ENCODE measurements at places on chromosomes 6 and 20. TPM values are rescaled to one million over a fixed set of nuclear protein-coding genes. Genes with fewer than 3 reads are reported as not detected.

Gene OR12D3
- not detected for total RNA-seq

Gene STX16
- 58.0 TPM for total RNA-seq

Gene FITM2
- 10.9 TPM for total RNA-seq

Gene PTCRA
- not detected for total RNA-seq

Gene PTCHD4
- not detected for total RNA-seq

Gene CEP85L
- 3.2 TPM for total RNA-seq

Gene LRRC73
- total RNA-seq = 3.3 TPM

Gene BPIFB1
- total RNA-seq = not detected

Gene SERAC1
- total RNA-seq = 15.7 TPM

Gene BPIFA1
- total RNA-seq = not detected

Gene MDFI
- 0.94 TPM for total RNA-seq

Gene TMEM14C
- total RNA-seq = 30.5 TPM

DNA sequence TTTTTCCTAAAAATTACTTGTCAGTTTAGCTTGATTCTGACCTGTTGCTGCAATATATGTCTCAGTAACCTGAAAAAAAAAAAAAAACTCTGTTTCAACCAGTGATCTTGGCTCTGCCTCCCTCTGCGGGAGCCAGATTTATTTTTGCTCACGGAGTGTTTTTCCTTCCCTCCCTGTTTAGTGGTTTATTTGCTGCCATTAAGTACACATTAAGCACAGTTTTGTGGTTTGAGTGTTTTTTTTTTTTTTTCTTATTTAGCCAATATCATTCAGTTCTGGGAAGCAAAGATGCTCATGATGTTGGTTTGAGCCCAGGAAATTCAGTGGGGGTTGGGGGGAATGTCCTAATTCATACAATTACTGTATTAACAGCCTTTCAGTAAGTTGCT, 110.1 kb upstream of the GPR6 start:
- DNase-seq = no peak

GRCh38 chr6:119444642-119445557, 95.3 kb upstream of the MAN1A1 start:
- DNase-seq = no peak

DNA sequence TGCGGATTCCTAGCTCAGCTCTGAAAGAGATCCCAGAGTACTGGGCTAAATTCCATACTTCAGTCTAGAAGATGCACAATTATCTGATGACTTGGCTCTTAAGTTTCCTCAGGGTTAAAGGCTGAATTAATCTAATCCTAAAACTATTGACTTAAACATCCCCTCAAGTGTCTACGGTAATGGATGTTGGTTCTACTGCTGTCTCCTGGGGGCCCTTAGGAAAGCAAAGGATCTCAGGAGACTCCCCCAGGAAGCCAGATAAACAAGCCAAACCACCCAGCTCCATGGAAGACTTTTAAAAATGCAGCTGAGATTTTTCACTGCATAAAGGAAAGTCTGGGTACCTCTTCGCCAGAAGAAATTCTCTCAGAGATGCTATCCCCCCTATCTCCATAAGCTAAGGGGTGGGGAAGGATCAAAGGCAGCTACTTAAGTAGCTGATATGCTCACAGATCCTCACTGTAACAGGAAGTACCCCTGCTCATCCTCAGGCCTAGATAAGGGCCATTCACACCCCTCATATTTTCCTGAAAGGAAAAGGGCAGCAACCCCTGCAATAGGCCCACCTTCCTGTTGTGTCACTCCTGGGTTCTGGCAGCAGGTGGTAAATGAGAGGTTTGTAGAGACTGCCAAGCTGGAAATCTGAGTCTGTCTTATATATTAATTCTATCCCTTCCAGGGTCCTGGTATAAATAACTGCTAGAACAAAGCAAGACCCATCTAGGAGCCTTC, 9.3 kb downstream of the NDRG3 start:
- no peak for DNase-seq

- DNase-seq = no peak
Measured at GRCh38 chr20:54694516-54694915, 219.1 kb downstream of the DOK5 start.

GRCh38 chr20:63071541-63072181, 64.9 kb upstream of the BHLHE23 start:
- no peak for DNase-seq

DNA sequence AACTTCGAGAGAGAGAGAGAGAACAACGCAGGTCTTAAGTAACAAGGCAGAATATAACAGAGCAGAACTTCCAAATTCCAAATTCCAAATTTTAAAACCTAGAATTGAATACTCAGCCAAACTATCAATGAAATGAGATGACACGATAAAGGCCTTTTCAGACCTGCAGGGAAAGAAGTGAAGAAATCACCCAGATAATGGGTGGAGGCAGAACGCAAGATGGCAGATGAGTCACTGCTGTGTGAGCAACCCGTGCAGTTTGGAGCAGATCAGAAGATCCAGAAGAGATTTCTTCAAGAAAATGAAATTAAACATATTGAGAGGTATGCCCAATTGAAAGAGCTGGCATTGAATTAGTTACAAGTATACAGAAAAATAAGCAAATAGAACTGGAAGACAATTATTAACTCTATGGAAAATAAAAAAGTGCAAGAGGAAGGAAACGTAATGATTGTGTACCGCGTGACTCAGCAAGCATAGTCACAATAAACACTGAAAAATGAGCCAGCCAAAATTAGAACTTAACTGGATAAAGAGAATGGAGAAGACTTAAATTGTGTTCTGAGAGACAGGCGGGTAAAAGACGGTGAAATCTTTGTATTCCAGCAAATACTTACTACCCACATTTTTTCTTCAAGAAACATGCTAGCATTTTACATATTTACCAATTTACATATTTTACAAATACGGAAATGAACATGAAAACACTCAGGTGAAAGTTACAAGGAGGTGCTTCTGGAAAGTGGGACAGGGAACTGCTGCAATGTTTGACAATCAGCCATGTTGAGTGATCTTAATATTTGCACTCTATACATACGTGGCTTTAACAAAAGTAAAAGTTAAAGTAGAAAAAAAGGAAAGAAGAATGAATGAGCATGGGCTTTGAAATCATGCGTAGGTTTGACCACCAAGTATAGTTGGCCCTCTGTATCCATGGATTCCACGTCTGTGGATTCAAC, 87.9 kb upstream of the CDYL start:
- no peak for DNase-seq

- DNase-seq = no peak
Measured at GRCh38 chr20:46204594-46205186, 86.6 kb downstream of the CD40 start.

DNA sequence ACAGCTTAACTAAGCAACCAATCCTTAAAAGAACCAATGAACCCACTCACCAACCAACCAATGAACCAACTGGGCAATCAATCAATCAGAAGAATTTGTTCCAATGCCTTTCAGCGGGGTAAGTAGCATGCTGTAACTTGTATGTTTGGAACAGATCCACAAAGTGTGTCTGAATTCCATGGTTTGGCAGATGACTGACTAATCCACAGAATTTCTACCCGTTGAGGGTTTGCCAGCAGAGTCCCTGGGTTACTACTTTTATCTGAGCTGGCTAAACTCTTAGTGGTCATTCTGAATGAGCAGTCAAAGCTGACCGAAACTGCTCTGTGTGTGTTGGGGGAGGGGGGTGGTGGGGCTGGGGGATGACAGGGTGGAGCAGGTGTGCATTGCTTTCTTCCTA, 125.0 kb upstream of the JAG1 start:
- no peak for DNase-seq

- no peak for DNase-seq
Measured at GRCh38 chr6:52420668-52421358, 671 bp downstream of the EFHC1 start.

GRCh38 chr20:59802018-59802417, 131.4 kb downstream of the SYCP2 start:
- no peak for DNase-seq

DNA sequence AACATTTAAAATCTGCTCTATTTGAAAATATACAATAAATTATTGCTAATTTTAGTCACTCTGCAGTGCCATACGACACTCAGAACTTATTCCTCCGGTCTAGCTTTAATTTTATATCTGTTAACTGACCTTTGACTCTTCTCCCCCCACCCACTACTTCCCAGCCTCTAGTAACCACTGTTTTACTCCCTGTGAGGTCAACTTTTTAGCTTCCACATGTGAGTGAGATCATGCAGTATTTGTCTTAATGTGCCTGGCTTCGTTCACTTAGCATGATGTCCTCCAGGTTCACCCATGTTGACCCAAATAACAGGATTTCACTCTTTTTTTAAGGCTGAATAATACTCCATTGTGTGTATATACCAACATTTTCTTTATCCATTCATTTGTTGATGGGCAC, 80.8 kb downstream of the RPP40 start:
- DNase-seq = no peak

GRCh38 chr6:17700421-17701416, 6.0 kb downstream of the NUP153 start:
- no peak for DNase-seq

DNA sequence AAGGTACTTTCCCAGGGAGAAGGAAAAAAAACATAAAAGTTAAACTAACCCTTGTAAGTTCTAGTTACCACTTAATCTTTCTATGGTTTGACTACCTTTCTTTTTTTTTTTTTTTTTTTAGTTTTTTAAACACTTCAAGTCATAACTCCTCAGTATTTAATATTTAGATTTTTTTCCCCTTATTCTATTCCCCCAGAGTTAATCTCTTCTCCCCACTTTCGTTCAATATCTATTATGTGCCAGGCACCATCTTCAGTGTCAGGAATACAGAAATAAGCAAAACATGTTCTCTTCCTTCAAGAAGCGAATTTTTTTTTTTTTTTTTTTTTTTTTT, 62.0 kb upstream of the LOC128125822 start:
- DNase-seq = no peak

DNA sequence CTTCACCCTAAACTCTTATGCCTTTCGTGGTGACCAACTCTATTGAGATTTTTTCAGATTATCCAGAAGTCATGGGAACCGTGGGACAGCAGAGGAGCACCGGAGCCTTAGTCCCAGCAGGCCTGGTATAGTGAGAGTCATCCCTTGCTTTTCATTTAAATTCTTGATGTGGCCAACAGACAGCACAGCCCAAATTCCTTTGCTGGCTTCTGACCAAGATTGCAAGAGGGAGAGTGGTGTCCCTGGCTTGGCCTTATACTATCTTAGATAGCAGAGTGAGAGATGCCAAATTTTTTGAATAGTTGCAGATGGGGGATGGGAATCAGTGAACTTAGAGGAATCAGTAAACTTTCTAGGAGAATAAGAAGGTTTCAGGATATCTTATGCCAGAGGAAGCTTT, 7.8 kb downstream of the STX11 start:
- no peak for DNase-seq

- DNase-seq = no peak
Measured at GRCh38 chr20:39909447-39909846, 779.6 kb downstream of the MAFB start.

DNA sequence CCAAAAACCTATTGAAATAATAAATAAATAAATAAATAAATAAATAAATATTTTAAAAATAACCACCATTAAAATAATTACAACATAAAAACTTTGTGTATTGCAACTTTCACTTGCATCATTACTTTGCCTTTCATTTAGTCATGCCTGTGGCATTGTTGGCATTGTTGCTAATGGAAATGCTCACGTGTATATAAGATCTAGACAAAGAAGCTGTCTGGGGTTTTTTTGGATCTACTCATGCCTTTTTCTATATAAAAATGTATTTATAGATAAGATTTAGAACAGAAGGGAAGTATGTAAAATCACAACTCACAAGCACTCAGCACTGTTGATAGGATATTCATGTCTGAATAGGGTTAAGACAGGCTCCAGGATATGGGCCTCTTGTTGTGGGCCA, 27.9 kb downstream of the GFRA4 start:
- DNase-seq = no peak

DNA sequence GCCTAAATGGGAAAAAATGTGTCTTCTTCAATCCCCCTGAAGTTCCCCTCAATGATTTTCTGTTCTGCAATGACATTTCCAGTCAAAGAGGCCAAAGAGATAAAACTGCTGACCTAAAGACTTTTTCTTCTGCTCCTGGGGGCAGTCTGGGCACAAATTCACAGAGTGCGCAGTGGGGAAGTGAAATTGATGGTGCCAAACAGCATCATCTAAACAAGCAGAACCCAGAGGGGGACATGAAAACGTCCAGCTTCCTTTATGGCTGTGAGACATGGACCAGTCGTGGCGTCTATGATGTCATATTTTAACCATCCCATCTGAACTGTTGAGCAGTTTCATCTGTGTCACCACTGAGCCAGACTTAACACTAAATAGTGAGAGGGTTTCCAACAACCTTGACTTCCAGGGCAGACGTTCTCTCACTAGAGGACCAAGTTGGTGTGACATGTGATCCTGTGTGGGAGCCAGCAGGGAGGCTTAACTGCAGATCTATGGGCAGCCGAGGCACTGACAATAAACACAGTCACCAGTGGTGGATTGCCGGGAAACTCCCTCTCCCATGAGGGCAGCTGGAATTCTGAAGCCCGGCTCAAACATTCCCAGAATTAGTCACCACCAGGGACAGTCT, 12.4 kb downstream of the SCML4 start:
- no peak for DNase-seq

- DNase-seq = no peak
Measured at GRCh38 chr6:159093609-159094443, 49.0 kb upstream of the TAGAP start.

DNA sequence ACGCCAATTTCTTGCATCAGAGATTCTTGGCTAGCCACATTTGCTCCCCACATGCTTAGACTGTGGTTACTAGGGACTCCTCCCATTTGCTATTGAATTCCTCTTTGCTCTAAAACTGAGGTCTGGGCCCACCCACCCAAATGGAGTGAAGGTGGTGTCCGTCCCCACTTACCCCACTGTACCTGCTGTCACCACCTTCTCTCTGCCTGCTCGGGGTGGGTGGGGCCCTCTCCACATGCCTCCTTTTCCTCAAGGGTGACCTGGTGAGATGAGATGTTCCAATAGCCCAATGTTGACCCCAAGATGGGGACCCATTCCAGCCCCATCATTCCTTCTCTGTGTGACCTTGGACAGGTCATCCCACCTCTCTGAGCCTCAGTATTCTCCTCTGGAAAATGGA, 74.6 kb downstream of the GNAS-AS1 start:
- DNase-seq = peak; percentile 0

DNA sequence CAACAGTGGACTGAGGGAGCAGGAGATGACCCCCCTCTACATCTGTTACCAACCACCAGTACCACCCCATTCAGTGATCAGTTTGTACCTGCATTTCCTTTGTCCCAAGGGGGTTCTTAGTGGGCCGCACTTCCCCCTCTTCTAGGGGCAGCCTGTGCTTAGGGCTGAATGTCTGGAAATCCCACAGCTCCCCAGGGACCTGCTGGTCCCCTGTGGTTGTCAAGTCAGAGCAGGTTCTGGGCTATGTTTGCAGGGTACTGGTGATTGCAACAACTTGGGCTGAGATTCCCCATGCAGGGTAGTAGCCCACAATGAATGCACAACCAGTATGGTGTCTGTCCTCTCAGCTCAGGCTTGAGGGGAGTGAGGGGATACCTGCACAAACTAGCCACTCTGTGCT, 39.7 kb upstream of the COL10A1 start:
- no peak for DNase-seq

DNA sequence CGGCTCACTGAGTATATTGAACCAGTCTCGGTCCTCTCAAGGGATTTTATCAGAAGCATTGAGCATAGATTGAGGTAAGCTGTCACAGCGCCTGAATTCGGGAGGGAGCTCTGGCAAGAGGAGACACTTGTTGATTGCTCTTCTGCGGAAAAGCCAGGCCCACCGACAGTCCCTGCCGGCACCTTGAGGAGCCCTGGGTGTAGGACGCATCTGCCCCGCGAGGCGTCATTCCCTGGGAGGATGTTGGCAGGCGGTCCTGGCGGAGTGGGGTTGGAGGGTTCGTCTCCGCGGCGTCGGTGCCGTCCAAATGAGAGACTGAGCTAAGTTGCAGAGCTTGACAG, 843 bp downstream of the FBXO9 start:
- DNase-seq = peak; percentile 62

Data from Peyer's patch (tissue), 4 donors.